ENCODE measurements at places on chromosomes 16 and 17. TPM values are rescaled to one million over a fixed set of nuclear protein-coding genes. Genes with fewer than 3 reads are reported as not detected.

The NSF gene
- 39.3 TPM for total RNA-seq

The FGF11 gene
- total RNA-seq = 0.33 TPM

- no peak for DNase-seq
These were observed 115.4 kb upstream of the GNAO1 start for GRCh38 chr16:56075732-56076388.

DNA sequence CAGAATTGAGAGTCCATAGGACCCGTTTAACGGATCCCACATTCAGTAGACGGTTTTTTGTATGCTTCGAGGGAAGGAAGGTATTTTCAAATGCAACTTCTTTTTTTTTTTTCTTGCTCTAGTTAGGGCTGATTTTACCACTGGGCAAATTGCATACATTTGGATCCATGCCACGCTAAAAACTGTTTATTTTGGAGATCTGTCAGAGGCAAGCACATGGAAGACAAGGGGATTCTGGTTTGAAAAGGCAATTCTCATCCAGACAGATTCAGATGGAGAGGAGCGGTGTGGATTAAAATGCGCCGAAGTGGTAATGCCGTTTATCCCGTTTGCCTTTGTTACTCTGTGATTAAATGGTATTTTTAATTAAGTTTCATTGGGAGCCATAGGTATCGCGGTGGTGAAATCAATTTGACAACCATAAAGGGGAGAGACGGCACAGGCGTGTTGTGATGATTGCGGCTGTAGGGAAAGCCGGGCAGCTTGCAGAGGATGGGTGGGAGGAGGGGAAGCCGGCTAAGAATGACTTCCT is 170.4 kb downstream of the IRX3 start:
- DNase-seq = no peak

DNA sequence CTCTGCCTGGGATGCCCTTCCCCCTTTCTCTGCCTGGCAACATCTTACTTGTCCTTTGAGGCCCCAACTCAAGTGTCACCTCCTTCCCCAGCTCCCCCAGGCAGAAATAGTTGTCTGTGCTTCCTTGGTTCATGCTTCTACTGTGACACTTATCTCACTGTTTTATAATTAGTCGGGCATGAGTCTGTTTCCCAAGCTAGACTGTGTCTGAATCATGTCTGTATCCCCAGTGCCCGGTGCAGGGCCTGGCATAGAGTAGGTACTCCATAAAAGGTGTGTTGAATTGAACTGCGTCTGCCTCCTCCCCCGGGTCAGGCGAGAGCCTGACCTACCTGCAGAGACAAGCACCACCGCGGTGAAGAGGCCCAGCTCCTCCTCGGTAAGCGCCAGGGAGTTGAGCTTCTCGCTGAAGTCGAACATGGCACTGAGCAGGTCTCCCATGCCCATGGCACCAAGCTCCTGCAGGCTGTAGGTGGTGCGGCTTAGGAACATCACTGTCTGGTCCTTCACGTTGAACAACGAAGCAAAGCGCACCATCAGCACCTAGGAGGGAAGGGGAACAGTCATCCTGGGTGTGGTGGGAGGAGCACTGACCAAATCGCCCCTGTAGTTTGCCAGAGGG is 6.7 kb downstream of the NR1D1 start:
- no peak for DNase-seq

- DNase-seq = peak; percentile 63
These were observed 47.9 kb downstream of the TOM1L2 start for GRCh38 chr17:17924131-17924856.

The UTS2R gene
- total RNA-seq = not detected

DNA sequence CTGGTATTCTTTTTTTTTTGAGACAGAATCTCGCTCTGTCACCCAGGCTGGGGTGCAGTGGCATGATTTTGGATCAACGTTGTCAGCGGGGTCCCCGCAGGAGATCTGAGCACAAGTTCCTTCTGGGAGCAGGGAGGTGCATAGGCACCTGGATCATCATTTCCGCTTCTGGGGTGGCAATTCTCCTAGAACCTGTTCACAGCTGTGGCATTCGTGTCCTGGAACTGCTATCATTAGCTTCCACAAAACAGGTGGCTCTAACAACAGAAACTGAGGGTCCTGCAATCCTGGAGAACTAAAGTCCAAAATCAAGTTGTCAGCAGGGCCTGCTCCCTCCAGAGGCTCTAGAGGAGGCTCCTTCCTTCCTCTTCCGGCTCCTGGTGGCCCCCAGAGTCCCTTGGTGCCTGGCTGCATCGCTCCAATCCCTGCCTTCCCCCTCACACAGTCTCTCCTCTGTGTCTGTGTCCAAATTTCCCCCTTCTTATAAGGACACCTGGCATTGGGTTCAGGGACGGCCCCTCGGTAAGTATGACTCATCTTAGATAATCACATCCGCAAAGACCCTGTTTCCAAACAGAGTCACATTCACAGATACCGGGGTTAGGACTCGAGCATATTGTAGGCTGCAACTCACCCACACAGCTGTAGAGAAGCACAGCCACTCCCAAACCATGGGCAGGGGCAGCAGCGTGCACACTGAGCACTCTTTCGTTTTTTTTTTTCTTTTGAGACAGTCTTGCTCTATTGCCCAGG is 43.5 kb upstream of the KLHDC4 start:
- DNase-seq = peak; percentile 25

The HOXB4 gene
- total RNA-seq = 8.9 TPM

DNA sequence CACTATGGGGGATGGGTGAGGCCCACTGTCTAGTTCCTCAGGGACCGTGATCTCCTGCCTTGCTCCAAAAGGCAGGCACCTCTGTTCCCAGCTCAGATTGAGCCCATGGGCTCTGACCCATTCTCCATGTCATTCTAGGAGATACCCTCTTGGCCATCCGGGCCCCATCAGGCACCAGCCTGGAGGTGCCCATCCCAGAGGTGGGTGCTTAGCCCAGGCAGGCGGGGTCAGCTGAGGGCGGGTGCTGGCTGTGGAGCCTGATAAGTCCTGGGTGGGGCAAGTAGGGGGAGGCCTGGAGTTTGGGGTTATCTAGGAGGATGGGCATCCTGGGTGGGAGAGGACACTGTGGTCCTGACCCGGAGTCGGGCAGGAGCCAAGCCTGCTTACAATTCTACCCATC is 2.3 kb downstream of the E2F4 start:
- no peak for DNase-seq

The HS3ST4 gene
- total RNA-seq = not detected

GRCh38 chr16:69179328-69180010 is 7.5 kb upstream of the SNTB2 start:
- peak; percentile 99 for DNase-seq

GRCh38 chr16:87028481-87029320 is 288.5 kb downstream of the C16orf95 start:
- no peak for DNase-seq

GRCh38 chr17:64328036-64328858 is 62.4 kb downstream of the PECAM1 start:
- DNase-seq = no peak

- no peak for DNase-seq
These were observed 42.9 kb downstream of the SYT17 start for GRCh38 chr16:19210968-19211367.
